Astrocyte (in vitro differentiated cells and primary cell): ENCODE measurements at places on chromosomes 12 and 14.
A peak's percentile ranks its signal among the peaks of the same experiment; 100 is the strongest.

DNA sequence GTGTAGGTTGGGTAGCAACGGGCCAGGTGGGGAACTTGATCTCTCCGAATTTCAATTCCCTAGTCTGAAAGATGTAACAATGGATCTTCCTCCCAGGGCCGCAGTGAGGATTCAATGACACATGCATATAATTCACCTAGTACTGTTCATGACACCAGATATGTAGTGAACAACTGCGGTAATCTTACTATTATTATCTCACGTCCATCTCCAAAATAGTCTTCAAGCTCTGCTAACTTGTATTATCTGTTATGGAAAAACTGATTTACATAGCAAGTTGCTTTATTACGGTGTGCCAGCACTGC, 26.4 kb downstream of the MOK start:
- no peak for DNase-seq

- DNase-seq = no peak
These were observed 140.0 kb downstream of the DAD1 start for GRCh38 chr14:22448905-22449599.

- no peak for DNase-seq
These were observed 583.7 kb upstream of the USP15 start for GRCh38 chr12:61676520-61676919.

GRCh38 chr12:120132863-120133385, 16.4 kb upstream of the RAB35 start:
- DNase-seq = no peak

GRCh38 chr14:53180272-53181221, 27.4 kb upstream of the DDHD1 start:
- DNase-seq = no peak

GRCh38 chr12:104802208-104802607, 155.9 kb downstream of the SLC41A2 start:
- DNase-seq = peak; percentile 70

- DNase-seq = no peak
These were observed 32.9 kb upstream of the ADGRD1 start for GRCh38 chr12:130920723-130921381.

DNA sequence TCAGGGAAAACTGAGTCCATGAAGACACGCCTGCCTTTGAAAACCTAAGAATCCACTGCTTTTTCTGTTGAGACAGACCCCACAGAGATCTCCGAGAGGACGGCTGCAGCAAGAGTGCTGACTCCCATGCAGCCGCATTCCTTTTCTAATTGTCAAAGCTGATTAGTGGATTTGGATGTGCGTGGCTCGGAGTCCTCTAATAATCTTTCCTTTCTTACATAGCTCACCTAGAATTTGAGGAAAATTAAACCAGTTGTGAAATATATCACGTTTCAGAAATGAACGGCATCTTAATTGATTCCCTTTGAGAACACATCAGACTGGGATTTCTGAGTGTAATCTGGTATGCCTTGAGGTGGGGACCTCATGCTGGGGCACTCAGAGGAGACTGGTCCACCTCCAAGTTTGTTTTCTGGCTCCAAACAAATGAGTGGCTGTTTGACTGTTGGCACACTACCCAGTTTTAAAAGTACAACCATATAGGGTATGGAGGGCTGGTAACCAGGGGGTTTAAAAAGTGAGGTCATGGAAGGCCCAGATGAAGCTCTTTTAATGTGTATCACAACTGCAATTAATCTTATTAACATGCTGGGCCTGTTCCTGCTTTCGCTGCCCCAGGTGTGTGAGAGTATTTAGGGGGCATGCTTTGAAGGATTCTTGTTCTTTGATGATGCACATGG, 63.3 kb downstream of the RASSF3 start:
- DNase-seq = peak; percentile 70

DNA sequence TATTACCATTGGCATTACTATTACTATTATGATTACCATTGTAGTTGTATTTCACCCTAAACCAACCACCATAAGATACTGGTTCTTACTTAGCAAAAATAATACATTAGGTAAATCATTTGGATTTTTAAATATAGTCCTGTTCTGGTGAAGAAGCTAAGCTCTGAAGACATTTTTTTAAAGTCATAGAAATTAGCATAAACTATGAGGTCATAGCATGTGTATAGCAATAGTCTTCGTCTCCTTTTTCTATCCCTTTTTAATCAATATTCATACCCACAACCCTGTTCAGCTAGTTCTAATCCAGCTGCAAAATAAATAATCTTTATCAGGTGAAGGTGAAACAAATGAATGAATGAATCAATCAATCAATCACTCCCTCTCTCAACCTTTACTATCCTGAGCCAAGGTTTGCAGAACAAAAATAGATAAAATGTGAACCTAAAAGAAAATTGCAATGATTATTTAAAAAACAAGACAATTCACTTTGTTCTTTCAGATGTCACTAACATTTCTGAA, 134.5 kb downstream of the STXBP6 start:
- no peak for DNase-seq

- no peak for DNase-seq
These were observed 8.0 kb upstream of the C1R start for GRCh38 chr12:7100239-7100638.

GRCh38 chr12:114287821-114288525, 118.0 kb downstream of the TBX5 start:
- DNase-seq = peak; percentile 96

GRCh38 chr14:99349721-99350495, 77.9 kb upstream of the BCL11B start:
- DNase-seq = no peak

- DNase-seq = no peak
These were observed 113.0 kb downstream of the BEGAIN start for GRCh38 chr14:100474196-100474595.

- no peak for DNase-seq
These were observed 99.8 kb upstream of the WSCD2 start for GRCh38 chr12:108029051-108029835.

- DNase-seq = no peak
These were observed 327.6 kb upstream of the SFSWAP start for GRCh38 chr12:131383291-131383690.

DNA sequence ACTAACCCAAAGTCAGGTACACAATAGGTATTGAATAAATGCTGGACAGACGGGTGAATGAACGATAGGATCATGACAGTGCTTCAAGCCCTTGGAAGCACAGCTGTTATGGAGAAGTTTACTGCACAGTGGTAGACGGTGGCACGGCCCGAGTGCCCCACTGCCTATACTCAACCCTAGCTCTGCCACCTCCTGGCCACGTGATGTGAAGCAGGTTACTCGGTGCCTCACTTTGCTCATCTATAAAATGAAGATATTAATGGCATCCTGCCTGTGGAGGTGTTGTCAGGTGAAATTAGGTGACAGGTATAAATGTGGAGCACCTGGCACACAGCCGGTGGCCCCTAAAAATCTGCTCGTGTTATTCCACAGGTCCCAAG, 5.8 kb downstream of the ASB2 start:
- no peak for DNase-seq

DNA sequence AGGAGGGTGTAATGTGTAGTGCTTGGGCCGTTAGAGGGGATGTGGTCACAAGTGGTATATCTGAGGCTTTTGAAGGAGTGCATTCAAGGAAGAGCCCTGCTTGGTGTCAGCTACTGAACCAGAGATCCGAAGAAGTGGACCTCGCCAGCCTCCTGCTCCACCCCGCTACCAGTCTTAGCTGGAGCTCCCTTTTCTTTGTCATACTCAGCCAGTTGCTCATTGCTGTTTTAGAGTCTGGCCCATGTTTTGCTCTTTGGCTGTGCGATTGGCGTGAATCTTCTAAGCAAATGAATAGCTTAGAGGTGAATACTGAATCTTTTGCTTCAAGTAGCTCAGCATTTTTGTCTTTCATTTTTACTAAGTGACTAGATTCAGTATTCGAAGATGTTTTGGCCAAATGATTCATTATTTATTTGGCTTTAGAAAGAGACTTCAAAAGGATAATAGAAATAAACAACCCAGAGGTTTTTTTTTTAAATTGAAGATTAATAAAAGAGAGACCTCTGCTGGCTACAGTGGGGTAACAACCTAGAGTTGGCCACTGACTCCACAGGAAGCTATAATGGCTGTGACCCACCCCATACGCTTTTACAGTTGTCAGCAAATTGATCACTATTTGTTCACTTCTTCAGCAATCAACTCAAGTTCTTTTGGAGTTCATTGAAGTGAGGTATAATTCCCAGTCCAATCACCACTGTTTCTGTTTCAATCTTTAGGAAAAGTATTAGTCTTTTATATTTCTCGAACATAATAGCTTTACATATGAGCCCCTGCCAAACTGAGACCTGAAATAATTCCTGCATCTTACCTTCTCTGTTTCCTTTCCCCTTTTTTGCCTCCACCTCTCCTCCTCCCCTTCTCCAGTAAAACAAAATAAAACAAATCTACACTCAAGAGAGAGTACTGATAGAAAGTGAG, 19.9 kb downstream of the CDKN1B start:
- peak; percentile 86 for DNase-seq

DNA sequence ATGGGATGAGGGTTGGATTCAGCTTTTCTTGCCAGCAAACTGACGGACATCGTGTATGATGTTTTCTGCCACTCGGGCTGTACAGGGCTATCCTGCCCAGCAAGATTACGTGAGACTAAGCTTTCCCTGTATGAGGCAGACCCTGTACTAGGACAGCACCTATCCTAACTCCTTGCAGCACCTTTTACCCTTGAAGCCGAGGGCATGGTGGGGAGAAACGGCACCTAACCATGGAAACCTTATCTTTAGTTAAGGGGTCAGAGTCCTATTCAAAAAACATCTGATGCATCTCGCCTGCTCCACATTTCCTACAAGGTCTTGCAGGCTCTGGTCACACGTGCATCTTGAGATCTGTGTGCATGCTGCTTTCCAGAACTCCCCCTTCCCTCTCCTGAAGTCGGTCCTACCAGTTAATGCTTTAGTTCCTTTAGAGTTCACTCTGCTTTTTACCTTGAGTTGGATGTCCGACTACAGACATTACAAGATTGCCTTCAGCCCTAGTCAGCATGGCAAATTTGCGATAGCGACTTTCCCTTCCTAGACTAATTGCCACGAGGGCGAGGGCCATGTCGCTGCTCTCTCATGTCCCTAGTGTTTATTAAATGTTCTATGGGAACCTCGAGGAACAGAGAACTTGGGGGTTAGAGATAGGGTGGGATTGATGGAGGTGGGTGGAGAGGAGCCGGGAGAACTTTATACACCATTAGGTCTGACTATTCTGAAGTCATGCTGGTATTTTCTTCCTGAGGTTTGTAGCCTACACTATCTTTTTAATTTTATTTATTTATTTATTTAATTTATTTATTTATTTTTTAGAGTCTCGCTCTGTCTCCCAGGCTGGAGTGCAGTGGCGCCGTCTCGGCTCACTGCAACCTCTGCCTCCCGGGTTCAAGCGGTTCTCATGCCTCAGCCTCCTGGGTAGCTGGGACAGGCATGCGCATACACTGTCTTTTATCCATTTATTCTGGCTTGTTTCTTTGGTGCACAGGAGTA, 6.6 kb downstream of the RAN start:
- no peak for DNase-seq

DNA sequence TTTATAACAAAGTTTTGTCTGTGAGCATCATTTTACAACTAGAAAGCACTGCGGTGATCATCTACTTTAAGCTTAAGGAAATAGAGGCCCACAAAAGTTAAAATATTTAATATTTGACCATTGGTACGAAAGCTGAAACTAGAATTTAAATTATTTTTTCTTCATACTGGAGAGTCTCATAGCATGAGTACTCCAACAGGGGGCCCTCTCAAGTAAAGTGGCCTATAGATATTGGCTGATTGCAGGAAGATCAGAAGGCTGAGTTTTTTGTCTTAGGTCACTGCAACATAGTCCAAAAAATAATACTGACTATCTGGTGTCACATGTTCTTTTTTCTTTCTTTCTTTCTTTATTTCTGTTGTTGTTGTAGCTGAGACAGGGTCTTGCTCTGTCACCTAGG, 75.3 kb upstream of the ZDHHC17 start:
- no peak for DNase-seq

- DNase-seq = no peak
These were observed 55.6 kb upstream of the GTF2A1 start for GRCh38 chr14:81276073-81277069.

- no peak for DNase-seq
These were observed 20.0 kb downstream of the BEST3 start for GRCh38 chr12:69679119-69679518.

GRCh38 chr14:50031602-50032313, 84.6 kb downstream of the VCPKMT start:
- DNase-seq = peak; percentile 55

- no peak for DNase-seq
These were observed 11.7 kb upstream of the SLC17A8 start for GRCh38 chr12:100345020-100345767.
